ENCODE measurements at places on chromosomes 6 and 20.

DNA sequence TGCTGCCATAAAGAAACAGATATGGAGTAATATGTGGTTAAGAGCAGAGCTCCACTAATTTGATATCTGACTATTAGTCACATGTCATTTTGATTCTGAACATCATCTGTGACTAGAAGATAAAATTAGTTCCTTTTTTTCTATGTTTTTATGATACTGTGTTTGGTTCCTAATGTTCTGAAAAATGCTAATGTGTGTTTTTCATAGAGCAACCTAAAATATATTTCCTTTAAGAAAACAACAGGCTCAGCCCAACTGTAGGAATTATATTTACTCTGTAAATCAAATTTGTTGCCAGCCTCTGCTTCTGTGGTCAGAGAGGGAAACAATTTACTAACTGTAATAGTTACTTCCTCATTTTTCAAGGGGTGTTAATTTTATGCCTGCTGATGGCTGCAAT, 33.3 kb upstream of the TXLNB start:
- no peak for DNase-seq

DNA sequence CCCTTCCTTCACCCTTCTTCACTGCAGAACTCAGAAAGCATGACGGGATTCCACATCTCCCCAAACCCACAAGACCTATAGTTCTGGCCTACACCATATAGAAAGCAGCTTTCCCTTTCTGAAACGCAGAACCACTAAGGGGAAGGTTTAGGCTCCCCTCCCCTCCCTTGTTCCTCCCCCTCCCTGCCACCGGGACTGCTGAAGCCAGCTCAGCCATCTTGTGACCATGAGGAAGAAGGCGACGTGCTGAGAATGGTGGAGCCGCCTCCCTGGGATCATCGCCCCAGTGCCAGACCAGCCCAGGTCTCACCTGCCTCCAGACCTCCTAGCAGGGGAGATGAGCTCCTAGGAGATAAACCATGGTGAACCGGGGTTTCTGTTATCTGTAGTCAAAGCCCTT, 19.6 kb downstream of the SERPINB6 start:
- no peak for DNase-seq

DNA sequence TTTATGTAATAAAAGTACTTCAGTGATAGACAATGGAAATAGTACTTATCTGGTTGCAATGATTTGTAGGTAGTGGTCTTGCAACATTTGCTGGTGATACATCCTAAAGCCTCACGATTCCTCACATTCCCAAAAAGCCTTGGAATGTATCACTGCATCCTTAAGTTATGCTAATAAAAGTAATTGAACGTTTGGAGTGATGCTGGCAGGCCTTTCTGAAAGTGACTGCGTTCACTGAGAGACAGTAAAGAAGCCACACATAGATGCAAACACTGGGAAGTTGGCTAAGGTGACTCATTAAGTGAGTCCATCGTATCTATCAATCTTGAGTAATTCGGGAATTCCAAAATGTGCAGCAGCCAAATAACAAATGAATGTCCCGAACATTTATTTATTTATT, 444.1 kb upstream of the SOX4 start:
- no peak for DNase-seq

DNA sequence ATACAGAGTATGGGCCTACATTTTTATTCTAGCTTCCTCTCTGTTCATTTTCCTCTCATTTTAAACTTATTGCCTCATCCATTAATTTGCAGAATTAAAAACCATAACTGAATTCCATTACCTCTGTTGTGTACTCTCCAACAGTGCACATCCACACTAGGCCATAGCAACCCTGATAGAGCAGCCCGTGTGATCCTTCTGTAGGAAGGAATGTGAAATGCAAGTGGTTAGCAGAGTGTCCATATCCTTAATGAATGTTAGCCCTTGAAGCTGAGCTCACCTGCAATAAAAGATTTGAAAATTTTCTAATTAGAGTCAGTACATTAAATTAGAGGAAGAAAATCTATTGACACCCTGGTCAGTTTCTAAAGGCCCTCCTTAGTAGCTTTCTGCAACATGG, 6.5 kb upstream of the GRIK2 start:
- DNase-seq: no peak

- no peak for DNase-seq
Observed at GRCh38 chr6:34459899-34460593, 5.8 kb upstream of the PACSIN1 start.

DNA sequence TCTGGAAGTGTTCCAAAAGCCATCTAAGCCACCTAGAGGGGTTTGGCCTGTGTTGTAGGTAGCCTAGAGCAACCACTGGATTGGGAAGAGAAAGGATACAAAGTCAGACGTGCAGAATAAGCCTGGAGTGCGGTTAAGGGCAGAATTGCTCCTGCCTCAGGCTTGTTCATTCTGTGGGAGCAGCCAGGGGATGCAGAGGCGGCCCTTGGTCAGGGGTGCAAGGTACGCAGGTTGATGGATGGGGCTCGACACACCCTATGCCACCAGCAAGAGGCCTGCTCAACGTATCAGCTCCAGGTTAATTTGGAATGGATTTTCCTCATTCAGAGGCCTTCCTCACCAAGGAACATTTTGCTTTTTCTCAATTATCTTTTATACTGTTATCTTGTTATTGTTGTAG, 129.8 kb downstream of the SLC23A2 start:
- no peak for DNase-seq

DNA sequence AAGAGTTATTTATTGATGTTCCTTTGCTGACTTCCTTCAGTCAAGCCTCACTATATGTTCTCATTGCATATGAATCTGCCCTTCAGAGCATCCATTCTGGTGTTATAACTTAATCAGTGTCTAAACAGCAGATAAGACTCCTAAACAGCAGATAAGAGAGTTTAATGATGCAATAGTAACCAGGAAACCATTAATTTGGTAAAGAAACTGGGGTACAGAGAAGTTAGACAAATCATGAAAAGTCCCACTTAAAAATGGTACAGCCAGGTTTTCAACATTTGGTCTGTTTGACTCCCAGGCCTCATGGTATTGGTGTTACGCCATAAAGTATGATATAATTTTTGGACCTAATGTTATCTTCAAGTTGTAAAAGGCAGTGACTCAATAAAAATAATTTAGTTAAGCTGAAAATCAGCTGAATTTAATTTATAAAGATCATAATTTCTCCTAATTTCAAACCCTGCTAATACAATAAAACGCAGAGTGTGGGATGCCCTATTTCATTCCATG, 127.4 kb upstream of the DST start:
- no peak for DNase-seq

GRCh38 chr20:33162753-33163152, 5.2 kb upstream of the BPIFA2 start:
- DNase-seq: no peak

DNA sequence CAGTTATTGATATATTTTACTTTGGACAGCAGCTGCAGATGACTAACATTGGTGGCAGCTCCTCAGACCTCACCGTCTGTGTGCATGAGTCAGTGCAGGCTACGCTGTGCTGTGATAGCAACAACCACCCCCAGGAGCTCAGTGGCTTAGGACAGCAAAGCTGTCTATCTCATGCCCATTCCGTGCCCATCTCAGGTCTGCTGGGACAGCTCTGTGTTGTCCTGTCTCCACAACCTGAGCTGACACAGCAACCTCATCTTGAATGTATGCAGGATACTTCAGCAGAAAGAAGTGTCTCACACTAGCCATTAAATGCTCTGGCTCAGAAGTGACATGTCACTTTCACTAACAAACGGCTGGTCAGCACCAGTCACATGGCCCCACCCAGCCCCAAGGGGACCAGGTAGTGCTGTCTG, 47.7 kb downstream of the BANF2 start:
- no peak for DNase-seq

All from stimulated activated CD4-positive, alpha-beta T cell treated with anti-CD3 and anti-CD28 coated beads, Interleukin-1b, Interleukin-23, amount 100 ng/mL, for 4 hours (primary cell).